ENCODE measurements at places on chromosomes 12 and 14. TPM values are rescaled to one million over a fixed set of nuclear protein-coding genes. Genes with fewer than 3 reads are reported as not detected.

GRCh38 chr12:46261646-46262045 lies 7.2 kb downstream of the SLC38A1 start:
- no peak for DNase-seq

GRCh38 chr12:59595565-59595882 lies 305 bp upstream of the SLC16A7 start:
- no peak for DNase-seq

GRCh38 chr14:71625175-71625574 lies 307.1 kb upstream of the RGS6 start:
- no peak for DNase-seq

DNA sequence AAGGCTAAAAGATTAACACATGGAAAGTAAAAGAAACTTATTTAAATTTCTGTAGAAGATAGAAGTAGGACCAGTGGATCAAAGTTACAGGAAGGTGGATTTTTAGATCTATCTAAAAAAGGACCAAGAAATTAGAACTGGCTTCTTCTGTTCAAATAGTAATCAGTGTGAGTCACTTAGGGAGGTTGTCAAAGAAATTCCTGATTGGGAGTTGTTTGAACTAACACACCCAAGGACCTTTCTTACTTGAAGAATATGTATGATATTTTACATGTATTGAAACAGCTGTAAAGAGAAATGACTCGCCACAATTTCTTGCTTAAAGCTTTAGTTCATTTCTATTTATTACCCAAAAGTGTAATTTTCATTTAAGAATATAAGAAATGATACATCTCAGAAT lies 256.9 kb downstream of the RAD51B start:
- DNase-seq: no peak

DNA sequence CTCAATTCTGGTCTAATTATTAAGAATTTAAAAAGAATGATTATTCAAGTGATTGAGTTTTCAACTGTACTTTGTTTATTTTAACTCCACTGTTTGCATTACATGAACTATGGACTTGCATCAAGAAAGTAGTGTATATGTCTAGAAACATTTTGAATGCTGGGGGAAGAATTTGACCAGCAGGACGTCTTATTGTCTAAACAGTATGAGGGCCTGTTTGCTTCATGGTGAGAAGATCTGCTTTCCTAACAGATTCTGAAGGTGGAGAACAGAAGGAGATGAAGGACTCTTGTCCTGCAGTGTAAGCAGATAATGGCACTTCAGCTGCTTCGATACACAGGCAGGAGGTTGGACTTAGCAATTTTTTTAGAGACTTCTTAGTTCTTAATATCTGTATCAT lies 176.0 kb downstream of the DACT1 start:
- no peak for DNase-seq

GPRC5D gene
- total RNA-seq: not detected

NAA25 gene
- 56.3 TPM for total RNA-seq
